NCI-H1417 treated with DMSO at 0.1 percent for 48 hours (cell line): ENCODE measurements at places on chromosomes 1 and 21.

DNA sequence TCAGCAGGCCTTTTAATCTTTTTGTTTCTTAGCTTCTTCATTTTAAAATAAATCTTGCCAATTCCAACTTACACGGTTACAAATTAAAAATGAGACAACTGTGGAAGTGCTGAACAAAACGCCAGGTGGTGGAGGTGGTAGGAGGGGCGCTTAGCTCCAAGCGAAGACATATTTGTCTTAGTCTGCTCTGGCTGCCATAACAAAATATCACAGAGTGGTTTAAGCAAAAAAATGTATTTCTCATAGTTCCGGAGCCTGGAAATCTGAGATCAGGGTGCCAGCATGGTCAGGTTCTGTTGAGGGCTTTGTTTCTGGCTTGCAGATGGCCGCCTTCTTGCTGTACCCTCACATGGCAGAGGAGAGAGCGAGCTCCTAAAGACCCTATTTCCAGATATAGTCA is 14.9 kb downstream of the IER5 start:
- no peak for DNase-seq

DNA sequence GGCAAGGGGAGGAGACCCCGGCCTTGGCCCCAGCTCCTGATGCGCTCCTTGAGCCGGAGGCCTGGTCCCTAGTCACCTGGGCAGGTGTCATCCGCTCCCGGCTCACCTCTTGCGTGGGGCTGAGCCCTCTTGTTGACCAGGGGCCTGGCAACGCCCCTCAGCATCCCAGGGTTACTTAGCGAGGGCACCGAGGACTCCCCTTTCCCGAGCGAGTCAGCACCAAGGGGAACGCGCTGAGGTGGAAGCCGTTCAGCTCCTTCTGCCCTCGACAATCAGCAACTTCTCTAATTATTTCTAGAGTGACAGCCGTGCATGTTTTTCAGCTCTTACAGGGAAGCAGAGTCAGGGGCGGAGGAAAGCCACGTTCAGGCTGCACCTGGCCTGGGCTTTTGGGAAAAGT is 522 bp downstream of the SLC45A1 start:
- no peak for DNase-seq

DNA sequence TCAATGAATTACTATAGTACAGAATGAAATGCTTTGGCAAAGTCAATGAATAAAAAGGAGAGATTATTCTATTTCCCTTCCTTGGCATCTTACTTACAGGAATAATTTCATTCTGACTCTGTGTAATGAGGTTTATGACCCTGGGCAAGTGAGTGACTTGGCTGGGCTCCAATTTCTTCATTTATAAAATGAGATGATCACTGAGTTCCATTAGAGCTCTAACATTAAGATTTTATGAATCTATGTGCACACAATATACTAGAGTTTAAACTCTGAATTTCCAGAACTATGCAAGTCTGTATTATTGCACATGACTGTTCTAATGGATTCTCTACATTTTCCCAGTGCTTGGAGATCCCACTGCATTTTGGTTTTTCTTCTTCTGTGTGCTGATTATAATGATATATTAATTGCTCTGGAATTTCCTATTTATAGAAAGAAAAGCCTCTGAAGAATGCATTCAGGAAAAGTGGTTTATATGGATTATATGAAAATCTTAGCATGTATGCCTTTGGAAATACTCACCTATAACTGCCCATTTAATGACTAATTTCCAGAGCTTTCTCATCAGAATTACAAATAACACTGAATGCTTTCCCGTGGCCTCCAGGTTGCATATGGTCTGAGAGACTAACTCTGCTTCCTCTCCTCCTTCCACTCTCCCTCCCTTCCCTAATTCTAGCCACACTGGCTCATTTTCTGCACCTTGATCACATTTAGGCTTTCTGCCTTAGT is 97.4 kb upstream of the CHRM3 start:
- no peak for DNase-seq

GRCh38 chr1:25987951-25988350 is 9.9 kb downstream of the PAFAH2 start:
- DNase-seq, result no peak

GRCh38 chr1:25079048-25079447 is 149.0 kb upstream of the RUNX3 start:
- no peak for DNase-seq
